ENCODE measurements at places on chromosomes 12 and 14.

GRCh38 chr12:55226523-55226922, 5.7 kb downstream of the OR10A7 start:
- DNase-seq: no peak

- no peak for DNase-seq
Observed at GRCh38 chr14:77620222-77620870, 3.9 kb upstream of the SPTLC2 start.

GRCh38 chr12:93847517-93848474, 170.6 kb downstream of the CRADD start:
- no peak for DNase-seq

DNA sequence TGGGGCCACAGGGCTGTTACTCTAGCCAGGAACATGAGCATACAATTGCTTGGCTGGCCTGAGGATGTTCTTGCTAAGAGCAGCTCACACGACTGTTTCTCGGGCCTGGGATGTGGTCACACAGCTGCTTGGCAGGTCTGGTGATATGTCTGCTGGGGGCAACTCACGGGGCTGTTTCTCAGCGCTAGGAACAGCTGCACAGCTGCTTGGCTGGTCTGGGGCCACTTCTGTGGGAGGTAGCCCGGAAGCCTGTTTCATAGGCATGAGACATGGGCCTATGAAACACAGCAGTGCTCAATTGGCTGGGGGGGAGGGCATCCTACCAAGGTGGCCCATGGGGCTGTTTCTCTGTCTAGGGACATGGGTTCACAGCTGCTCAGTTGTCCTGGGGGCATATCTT, 73.4 kb upstream of the DDHD1 start:
- peak; percentile 1 for DNase-seq

DNA sequence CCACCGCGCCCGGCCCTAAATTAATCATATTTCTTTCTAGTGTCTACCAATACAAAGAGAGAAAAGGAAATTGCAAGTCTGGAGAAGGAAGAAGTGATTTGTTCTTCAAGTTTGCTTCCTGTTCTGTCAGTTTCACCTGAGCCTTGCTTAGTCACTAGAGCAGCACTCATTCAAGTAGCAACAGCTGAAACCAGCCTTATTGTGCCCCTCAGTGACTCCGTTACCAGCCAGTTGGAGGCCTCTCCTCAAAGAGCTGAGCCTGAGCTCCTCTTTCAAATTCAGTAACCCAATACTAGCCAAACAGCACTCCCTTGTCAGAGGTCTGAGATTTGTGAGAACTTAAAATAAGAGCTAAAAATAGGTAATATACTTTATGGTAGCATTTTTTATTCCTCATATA, 17.4 kb downstream of the PAWR start:
- DNase-seq: no peak

DNA sequence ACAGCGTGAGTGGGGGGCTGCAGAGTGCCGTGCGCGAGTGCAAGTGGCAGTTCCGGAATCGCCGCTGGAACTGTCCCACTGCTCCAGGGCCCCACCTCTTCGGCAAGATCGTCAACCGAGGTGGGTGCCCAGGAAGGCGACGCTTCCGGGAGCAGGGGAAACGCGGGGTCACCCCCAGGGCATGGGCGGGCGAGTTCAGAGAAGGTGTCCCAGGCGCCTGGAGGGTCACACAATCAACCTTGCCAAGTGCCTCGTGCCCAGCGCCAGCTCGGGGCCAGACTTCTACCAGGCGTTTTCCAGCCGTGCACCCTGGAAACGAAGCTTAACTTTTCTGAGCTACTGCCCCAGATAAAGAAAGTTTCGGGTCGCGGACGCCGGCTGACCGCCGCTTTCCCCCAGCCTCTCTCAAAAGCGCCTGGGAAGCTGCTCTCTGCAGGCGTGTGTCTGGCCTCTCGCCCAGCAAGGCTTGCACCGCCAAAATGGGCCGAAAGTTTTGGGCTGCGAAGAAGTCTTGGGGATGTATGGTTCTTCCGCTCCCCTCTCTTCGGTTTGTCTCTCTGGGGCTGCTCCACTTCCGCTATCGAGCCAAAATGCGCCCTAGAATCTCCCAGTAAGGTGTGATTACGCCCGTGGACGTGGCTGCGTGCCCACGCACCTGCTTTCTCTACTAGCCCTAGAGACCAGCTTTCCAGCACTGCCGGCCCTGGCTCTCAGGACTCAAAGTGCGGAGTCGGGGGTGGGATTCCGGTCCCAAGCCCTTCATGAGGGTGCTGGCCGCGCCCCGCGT, 1.7 kb downstream of the WNT1 start:
- no peak for DNase-seq

DNA sequence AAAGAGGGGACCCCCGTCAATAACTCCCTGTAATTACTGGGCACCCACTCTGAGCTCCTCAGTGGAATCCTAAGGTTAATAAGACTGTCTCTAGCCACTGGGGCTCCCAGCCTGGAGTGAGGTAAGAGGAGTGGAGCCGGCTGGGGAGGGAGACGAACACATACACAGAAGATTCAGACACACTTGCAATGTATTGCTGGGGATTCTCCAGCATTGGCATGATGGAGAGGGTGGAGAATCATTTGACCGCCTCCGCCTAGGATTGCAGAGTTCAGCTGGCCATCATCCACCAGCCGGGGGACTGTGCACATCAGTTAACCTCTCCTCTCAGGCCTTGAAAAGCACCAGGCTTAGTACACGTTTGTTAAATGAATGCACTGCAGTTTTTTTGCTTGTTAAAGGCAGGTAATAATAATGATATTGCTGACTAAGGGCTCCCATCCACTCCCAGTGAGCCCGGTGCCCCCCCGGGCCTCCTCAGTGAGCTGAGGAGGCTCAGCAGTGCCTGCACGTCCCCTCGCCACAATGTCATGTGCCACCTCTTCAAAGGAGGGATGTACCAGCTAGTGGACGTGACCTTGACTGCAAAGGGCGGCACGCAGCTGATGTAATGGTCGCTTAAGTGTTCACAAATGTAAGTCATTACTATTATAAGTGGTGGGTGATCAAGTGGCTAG, 20.3 kb upstream of the FAIM2 start:
- DNase-seq: no peak

- DNase-seq: no peak
Observed at GRCh38 chr12:108700833-108701541, 30.3 kb downstream of the CORO1C start.

DNA sequence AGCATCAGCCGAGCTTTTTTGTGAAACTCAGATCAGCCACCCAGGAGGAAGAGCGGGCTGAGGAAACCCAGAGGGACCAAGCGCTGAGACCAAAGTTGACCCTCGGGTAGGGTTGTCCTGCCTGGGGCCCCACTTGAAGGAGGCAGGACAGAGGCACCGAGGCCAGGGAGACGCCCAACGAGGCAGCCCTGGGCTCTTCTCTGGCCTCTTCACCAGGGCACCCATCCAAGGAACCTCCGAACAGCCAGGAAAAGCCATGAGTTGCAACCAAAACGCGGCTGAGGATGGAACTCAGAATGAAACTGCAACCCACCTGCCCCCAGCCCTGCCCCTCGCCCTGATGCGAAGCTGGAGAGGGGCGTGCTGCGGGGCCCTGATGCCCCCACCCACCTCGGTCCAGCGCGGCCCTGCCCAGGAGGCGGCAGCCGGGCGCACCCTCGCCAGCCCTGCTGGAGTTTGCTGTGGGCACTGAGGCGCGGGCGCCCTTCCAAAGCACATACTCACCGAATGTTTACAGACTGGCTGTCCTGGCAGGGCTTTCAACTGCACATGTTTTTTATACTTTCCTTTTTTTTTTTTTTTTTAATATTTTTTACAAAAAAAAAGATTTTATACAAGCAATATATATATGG, 41.9 kb downstream of the JDP2 start:
- no peak for DNase-seq

Data from fibroblast of lung (primary cell).